ENCODE measurements at places on chromosomes 4 and X. TPM values are rescaled to one million over a fixed set of nuclear protein-coding genes. Genes with fewer than 3 reads are reported as not detected.

Gene SLC2A9
- 2.5 TPM for total RNA-seq

Gene GAGE13
- total RNA-seq = not detected

Gene BTC
- 0.63 TPM for total RNA-seq

Gene IL2
- total RNA-seq = not detected

Gene LRPAP1
- total RNA-seq = 96.0 TPM

Gene FAM114A1
- 229 TPM for total RNA-seq

Gene LRIT3
- total RNA-seq = under 0.01 TPM

Gene F11
- total RNA-seq = not detected

Gene SLIT2
- 4.4 TPM for total RNA-seq

Gene MCUB
- total RNA-seq = 21.8 TPM

Gene KIF4A
- 0.86 TPM for total RNA-seq

Gene TEX13C
- total RNA-seq = not detected

Gene LAMP2
- 130 TPM for total RNA-seq

Gene OPN1MW3
- not detected for total RNA-seq

Gene NUDT11
- 10.4 TPM for total RNA-seq

Gene PNMA3
- 0.26 TPM for total RNA-seq

Gene POU4F2
- total RNA-seq = not detected
